Transverse colon (tissue), 4 donors: ENCODE measurements at places on chromosomes 4 and X. TPM values are rescaled to one million over a fixed set of nuclear protein-coding genes. Genes with fewer than 3 reads are reported as not detected.

SLC26A1 gene
- total RNA-seq: 1.7 TPM

FAM53A gene
- total RNA-seq: 1.6 TPM

FAM133A gene
- total RNA-seq: not detected

TMEM154 gene
- total RNA-seq: 4.9 TPM

IQCM gene
- 8.6 TPM for total RNA-seq

RBM46 gene
- total RNA-seq: not detected

ETNPPL gene
- total RNA-seq: not detected

PYURF gene
- total RNA-seq: 77.1 TPM

FABP2 gene
- 3.4 TPM for total RNA-seq

USP17L10 gene
- not detected for total RNA-seq

ADH1B gene
- total RNA-seq: 148 TPM

CLCN5 gene
- 5.1 TPM for total RNA-seq

NPY5R gene
- total RNA-seq: not detected

CXCR3 gene
- 3.5 TPM for total RNA-seq

CPLX1 gene
- 3.7 TPM for total RNA-seq

MAGEA6 gene
- total RNA-seq: not detected

ZNF280C gene
- 3.0 TPM for total RNA-seq

EDNRA gene
- 3.8 TPM for total RNA-seq

SHROOM4 gene
- total RNA-seq: 4.0 TPM

APLN gene
- total RNA-seq: not detected

RPA4 gene
- 3.8 TPM for total RNA-seq

KDR gene
- 1.9 TPM for total RNA-seq
